ENCODE measurements at places on chromosomes 11 and 22. TPM values are rescaled to one million over a fixed set of nuclear protein-coding genes. Genes with fewer than 3 reads are reported as not detected.

DNA sequence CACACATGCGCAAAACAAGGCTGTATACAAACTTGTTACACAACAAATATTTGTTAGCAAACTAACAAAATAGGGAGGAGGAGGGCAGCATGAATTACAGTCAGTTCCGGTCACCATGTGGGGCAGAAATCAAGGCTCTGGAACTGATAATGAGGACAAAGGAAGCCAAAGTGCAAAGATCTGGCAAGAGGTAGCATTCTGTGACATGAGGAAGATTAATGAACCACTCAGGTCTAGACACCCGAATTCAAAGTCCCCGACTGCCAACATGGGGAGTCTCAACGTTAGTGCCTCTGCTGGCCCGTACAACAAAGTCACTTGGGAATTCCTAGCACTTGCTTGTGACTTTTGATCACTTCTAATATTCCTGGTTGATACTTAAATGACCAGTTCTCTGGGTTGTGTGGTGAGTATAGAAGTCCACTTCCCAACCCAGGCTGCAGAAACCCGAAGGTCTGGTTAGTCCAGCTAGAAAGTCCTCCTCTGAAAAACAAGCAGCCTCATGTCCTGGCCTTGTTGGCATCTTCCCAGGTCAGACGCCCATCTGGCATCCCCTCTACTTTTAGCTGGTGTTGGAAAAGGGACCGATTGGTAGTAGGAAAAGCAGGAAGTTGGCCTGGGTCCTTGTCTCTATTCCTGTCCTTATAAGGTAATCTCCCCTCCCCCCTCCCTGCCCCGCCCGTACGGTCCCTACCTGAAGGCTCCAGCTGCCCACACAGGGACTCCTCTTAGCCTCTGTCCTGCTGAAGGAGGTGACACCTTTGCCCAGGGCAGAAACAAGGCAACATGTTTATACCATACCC lies 1.6 kb downstream of the SUN2 start:
- peak; percentile 63 for DNase-seq

DNA sequence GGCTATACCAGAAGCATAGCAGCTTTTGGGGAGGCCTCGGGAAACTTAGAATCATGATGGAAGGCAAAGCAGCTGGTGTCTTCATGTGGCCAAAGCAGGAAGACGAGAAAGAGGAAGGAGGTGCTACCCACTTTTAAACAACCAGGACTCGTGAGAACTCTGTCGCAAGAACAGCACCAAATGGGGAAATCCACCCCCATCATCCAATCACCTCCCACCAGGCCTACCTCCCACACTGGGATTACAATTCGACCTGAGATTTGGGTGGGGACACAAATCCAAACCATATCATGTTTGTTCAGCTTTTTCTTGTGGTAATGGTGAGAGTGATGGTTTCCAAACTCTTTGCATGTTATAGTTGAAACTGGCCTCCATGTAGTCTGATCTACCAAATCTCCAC lies 32.5 kb upstream of the OR10D3 start:
- DNase-seq: no peak

GRCh38 chr11:36230779-36231699 lies 58.2 kb downstream of the COMMD9 start:
- DNase-seq: no peak

GRCh38 chr22:44042249-44043218 lies 18.4 kb downstream of the PARVB start:
- DNase-seq: peak; percentile 5

- no peak for DNase-seq
These were observed 30.6 kb downstream of the SCGB1A1 start for GRCh38 chr11:62449451-62449851.

GRCh38 chr11:72229336-72229924 lies 4.9 kb downstream of the INPPL1 start:
- DNase-seq: no peak

GRCh38 chr11:116710001-116710674 lies 62.6 kb downstream of the BUD13 start:
- DNase-seq: no peak

DNA sequence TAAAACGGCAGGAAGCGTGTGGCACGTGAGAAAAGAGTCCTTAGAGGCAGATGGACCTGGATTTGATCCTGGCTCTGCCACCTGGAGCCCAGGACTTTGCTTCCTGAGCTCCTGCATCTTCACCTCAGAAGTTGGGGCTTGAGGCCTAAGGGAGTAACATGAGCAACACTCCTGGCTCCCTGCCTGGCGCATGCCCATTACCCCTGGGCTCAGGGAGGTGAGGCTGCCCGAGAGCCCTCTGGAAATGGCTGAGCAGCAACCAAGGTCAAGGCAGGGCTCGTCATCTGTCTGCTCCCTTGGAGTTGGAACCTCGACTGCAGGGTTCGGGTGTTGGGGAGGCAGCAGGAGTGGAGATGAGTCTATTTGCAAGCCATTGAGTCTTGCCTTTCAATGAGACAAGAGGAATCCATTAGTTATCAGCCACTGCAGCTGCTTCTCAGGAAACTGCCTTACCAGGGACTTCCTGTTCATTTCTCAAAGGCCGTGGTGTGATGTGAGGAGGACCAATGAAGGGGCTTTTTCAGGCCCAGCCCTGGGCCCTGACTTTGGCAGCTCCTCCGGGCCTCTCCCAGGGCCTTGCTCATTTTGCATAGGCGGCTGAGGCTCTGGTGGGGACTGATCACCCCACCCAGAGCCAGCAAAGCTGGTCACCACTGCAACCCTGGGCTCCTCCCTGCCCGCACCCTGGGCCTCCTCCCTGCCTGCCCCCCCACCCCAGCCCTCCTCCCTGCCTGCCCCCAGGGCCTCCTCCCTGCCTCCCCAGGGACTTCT lies 6.4 kb downstream of the FADS2 start:
- DNase-seq: peak; percentile 54

- DNase-seq: no peak
These were observed 163.9 kb upstream of the ZC3H12C start for GRCh38 chr11:109929308-109929707.

- peak; percentile 25 for DNase-seq
These were observed 62.4 kb downstream of the BRD1 start for GRCh38 chr22:49765091-49765771.

GRCh38 chr11:73860202-73860601 lies 16.4 kb downstream of the COA4 start:
- DNase-seq: no peak

DNA sequence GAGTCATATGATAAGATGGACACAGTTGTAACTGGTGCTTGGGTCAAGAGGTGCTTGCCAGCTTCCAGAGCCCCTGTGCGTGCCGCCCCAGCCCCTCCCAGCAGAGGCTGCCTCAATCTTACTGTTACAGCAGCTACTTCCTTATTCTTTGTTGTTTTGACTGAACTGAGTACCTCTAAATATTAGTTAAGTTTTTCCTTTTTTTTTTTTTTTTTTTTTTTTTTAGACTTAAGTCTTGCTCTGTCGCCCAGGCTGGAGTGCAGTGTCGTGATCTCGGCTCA lies 8.8 kb downstream of the ZBED4 start:
- no peak for DNase-seq

DNA sequence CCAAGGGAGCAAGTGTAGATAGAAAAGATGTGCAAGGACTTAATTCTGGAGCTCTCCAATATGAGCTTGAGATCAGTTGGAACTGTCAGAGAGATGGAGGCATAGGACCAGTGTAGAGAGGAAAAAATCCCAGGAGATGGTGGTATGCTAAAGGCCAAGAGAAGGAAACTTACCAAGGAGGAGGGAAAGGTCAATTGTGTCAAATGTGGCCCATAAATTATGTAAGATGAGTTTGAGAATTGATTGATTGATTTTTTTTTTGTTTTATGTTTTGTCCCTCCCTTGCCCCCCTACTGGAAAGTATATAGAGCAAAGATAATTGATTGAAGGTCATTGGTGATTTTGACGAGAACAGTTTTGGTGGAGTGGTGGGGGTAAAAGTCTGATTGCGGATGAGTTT lies 2.8 kb upstream of the USP2 start:
- DNase-seq: no peak

DNA sequence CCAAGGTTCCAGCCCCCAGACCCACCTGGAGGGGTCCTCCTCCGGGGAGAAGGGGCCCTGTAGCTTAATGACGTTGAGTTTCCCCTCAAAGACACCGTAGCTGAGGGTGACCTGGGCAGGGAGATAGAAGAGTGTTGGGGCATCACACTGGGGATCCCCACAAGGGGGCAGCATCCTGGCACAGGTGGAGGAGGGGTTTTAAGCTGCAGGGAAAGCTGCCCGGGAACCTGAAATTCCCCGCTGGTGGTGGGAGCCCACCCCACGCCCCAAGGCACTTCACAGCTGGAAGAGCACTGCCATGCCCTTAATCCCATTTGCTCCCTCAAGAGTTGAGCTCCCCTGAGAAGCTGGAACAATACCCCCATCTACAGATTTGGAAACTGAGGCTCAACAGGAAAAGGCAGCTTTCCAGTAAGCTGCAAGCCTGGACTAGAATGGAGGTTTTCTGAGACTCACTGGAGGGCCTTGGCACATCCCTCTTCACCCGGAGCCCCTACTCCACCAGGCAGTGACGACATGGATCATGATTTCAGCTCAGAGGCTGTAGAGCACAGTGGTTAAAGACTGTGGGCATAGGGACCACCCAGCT lies 13.7 kb downstream of the MFNG start:
- DNase-seq: no peak

DNA sequence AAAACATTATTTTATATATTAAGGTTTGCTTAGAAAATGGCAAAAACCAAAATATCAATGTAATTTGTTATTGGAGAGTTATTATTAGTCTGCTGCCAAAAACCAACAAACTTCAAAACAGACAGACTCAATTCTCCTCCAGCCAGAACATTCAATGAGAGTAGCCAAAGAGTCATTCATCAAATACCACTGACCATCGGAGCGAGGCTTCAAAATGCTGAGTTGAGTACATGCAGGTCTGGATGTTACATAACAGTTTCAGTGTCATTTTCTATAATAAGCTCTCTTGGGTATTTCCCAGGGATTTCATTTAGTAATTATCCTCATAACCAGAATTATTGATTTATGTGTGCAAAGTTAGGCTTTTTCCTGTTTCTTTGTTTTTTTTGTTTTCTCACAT lies 42.6 kb downstream of the CHST1 start:
- DNase-seq: no peak

DNA sequence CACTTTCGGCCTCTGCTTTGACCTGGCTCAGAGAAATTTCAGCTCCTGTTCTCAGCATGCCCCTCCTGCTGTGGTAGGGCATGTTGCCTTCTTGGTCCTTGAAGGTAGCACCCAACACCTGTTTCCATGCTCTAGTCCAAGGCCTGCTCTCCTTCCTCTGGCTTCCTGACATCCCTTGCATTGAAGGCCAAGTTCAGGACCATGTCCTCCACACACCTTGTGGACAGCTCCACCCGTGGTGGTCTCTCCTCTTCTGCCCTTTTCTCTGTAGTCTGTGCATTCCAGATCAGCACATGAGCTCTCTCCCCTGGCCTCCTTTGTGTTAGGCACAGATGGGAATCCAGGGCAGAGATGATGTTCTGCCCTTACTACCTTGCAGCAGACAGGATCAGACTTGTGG lies 225.3 kb downstream of the ADAMTS15 start:
- DNase-seq: no peak

- no peak for DNase-seq
These were observed 24.9 kb downstream of the DHCR7 start for GRCh38 chr11:71423181-71423790.

GRCh38 chr11:67247946-67248550 lies 18.2 kb upstream of the GRK2 start:
- no peak for DNase-seq

DNA sequence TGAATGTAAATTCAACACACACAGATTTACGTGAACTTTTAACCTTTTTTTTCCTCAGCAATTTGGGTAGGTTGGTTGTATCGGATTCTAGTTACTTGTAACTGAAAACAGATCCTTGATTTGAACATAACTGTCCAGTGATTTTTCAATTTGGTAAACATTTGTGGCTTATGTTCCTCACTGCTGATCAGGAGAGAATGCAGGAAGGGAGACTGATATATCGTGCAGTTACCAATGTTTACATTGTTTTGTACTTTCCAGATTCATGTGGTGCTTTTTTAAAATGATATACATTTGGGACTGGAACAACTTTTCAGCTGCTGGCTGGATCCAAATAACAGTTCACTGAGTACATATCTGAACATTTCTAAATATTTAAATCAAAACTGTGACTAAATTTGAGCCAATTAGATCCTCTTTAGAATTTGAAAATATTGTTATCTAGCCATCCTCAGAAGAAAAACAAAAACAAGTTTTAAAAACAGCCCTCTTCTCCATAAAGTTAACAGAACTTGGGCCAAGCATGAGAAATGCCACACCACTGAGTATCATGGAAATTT lies 84.3 kb upstream of the MTMR2 start:
- DNase-seq: no peak

GRCh38 chr11:2297623-2298030 lies 4.1 kb downstream of the C11orf21 start:
- DNase-seq: no peak

- DNase-seq: no peak
These were observed 2.1 kb downstream of the C11orf16 start for GRCh38 chr11:8930456-8931175.

DNA sequence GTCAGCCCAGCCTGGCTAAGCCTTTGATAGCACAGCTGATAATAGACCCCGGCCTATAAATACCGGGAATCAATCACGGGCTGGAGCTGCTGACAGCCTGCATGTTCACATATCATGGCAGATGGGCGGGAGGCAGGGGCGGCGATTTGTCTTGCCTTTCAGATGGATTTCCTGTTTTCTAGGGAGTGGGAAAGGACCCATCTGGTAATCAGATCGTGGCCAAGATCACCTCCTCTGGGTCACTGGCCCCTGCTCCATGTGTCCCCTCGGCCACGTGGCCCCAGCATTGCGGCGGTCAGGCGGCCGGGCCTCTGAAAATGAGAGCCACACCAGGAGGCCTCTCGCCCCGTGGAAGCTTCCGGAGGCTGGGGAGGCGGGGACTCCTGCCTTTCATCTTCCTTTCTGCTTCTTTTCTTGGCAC lies 36.6 kb downstream of the SMIM38 start:
- DNase-seq: no peak

DNA sequence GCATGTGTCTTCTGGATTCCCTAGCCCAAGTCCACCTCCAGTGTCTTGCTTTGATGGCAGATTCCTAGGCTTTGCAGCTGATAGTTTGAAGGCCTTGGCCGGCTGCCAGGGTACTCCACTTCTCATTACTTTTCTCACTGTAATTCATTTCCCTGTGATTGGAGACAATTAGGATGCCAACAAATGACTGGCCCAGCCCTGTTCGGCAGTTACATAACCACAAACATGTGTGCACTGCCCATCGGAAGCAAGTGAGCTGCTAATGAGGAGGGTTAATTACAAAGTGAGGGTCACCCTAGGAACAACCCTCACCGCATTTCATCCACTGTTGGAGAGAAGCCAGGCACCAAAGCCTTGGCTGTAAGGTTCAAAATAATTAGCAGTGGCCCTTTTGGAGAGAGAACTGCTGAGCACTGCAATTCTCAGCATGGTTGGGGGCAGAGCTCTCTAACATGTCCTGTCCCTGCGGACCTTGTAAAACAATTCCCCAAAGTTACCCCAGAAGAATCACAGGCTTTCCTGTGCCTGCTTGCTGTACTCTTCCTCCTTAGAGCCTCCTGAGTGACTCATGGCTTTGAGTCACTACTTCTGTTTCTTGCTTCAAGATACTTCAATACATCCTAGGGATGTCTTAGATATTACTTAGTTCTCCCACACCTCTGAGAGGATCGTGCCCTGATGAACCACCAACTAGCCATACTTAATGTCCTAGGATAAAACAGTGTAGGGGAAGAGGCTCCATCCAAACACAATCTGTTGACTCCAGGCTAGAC lies 109.7 kb upstream of the GALNT18 start:
- no peak for DNase-seq

NEFH gene
- 5.5 TPM for polyA plus RNA-seq

OR10A2 gene
- not detected for polyA plus RNA-seq

ELF5 gene
- polyA plus RNA-seq: 40.5 TPM

TAF10 gene
- 57.3 TPM for polyA plus RNA-seq

MS4A3 gene
- 1.4 TPM for polyA plus RNA-seq

MPPED2 gene
- polyA plus RNA-seq: 5.3 TPM

GP1BB gene
- 11.1 TPM for polyA plus RNA-seq

PPFIBP2 gene
- polyA plus RNA-seq: 44.7 TPM

DBX1 gene
- not detected for polyA plus RNA-seq

Data from left lung (tissue), 14 donors.